Lower lobe of right lung (tissue), 2 donors: ENCODE measurements at places on chromosomes 3 and 15. TPM values are rescaled to one million over a fixed set of nuclear protein-coding genes. Genes with fewer than 3 reads are reported as not detected.

GRCh38 chr3:155424323-155424710 is 130.8 kb upstream of the STRIT1 start:
- DNase-seq = no peak
- H3K4me3 ChIP-seq = no peak overlapping the region
- H3K27me3 ChIP-seq = no peaks in the 10 kb centered on the region
- no peak overlapping the region for H3K27ac ChIP-seq
- H3K4me1 ChIP-seq = no peaks in the 10 kb centered on the region
- H3K36me3 ChIP-seq = no peaks in the 10 kb centered on the region

TNNC1 gene
- total RNA-seq = 44.0 TPM

ESYT3 gene
- 40.3 TPM for total RNA-seq

ZBED2 gene
- total RNA-seq = 8.2 TPM

DNA sequence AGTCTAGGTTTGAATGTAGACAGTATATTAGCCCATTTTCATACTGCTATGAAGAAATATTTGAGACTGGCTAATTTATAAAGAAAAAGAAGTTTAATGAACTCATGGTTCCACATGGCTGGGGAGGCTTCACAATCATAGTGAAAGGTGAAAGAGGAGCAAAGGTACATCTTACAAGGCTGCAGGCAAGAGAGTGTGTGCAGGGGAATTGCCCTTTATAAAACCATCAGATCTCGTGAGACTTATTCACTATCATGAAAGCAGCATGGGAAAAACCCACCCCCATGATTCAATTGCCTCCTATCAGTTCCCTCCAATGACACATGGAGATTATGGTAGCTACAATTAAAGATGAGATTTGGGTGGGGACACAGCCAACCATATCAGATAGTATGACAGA is 440.1 kb upstream of the ARHGEF26 start:
- no peak for DNase-seq
- no peak overlapping the region for H3K4me3 ChIP-seq
- H3K27me3 ChIP-seq = no peaks in the 10 kb centered on the region
- H3K4me1 ChIP-seq = no peaks in the 10 kb centered on the region

TRIM42 gene
- total RNA-seq = not detected

- H3K27ac ChIP-seq = no peak overlapping the region
- H3K4me1 ChIP-seq = no peaks in the 10 kb centered on the region
- no peaks in the 10 kb centered on the region for H3K27me3 ChIP-seq
- DNase-seq = no peak
- no peaks in the 10 kb centered on the region for H3K36me3 ChIP-seq
Measured at GRCh38 chr15:62090988-62091387, 24.2 kb downstream of the C2CD4A start.

KBTBD12 gene
- total RNA-seq = 0.95 TPM

DNA sequence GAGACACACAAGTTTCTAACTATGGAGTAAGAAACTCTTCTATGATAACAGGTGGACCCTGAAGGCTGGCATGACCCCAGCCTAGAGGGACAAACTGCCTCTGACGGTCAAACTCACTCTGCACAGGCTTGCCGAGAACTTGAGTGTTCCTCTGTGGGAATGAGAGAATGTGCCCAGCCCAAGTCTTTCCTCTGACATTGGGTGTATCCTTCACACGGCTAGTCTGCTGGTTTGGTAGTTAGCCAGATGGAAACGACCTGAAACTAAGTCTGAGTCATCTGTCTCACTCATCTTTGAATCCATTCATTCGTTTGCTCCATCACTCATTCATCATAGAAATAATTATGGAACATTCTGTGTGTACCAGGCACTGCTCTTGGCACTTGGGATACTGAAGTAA is 198.4 kb downstream of the ATP10A start:
- peaks cover under 1% of the 10 kb centered on the region for H3K4me1 ChIP-seq
- H3K27me3 ChIP-seq = no peaks in the 10 kb centered on the region
- H3K4me3 ChIP-seq = no peak overlapping the region
- no peak overlapping the region for H3K27ac ChIP-seq

- H3K36me3 ChIP-seq = no peaks in the 10 kb centered on the region
- no peaks in the 10 kb centered on the region for H3K4me1 ChIP-seq
- no peaks in the 10 kb centered on the region for H3K27me3 ChIP-seq
- no peak overlapping the region for H3K27ac ChIP-seq
- no peak overlapping the region for H3K4me3 ChIP-seq
- no peak for DNase-seq
Measured at GRCh38 chr15:55942332-55942731, 51.1 kb downstream of the NEDD4 start.

- no peak for DNase-seq
- no peak overlapping the region for H3K4me3 ChIP-seq
- H3K27ac ChIP-seq = peak overlapping the region; percentile 25
- H3K4me1 ChIP-seq = peaks cover 43% of the 10 kb centered on the region
- H3K27me3 ChIP-seq = no peaks in the 10 kb centered on the region
Measured at GRCh38 chr15:80991421-80991820, 1.8 kb upstream of the MESD start.

CPN2 gene
- total RNA-seq = not detected
